Lower lobe of right lung (tissue), 2 donors: ENCODE measurements at places on chromosomes 16 and 17. TPM values are rescaled to one million over a fixed set of nuclear protein-coding genes. Genes with fewer than 3 reads are reported as not detected.

TNS4 gene
- 0.68 TPM for total RNA-seq

DNA sequence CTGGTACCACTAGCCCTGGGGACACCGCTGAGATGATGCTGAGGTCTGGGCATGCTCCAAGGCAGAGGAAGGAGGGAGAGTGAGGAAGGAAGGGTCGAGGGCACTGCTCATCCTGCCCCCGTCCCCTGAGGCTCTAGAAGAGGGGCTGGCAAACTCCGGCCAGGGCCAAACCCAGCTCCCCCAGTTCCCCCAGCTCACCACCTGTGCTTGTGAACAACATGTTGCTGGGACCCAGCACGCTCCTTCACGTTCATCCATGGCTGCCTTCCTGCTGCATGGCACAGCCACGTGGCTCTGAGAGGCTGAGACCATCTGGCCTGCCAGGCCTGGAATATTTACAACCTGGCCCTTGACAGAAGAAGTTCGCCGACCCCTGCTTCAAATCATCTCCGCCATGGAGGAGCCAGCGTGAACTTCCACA is 81.2 kb downstream of the RBFOX3 start:
- no peaks in the 10 kb centered on the region for H3K36me3 ChIP-seq
- H3K4me3 ChIP-seq: no peak overlapping the region
- no peaks in the 10 kb centered on the region for H3K4me1 ChIP-seq
- peaks cover 46% of the 10 kb centered on the region for H3K27me3 ChIP-seq

WNT9B gene
- 0.80 TPM for total RNA-seq

TSPAN10 gene
- 1.1 TPM for total RNA-seq

DNA sequence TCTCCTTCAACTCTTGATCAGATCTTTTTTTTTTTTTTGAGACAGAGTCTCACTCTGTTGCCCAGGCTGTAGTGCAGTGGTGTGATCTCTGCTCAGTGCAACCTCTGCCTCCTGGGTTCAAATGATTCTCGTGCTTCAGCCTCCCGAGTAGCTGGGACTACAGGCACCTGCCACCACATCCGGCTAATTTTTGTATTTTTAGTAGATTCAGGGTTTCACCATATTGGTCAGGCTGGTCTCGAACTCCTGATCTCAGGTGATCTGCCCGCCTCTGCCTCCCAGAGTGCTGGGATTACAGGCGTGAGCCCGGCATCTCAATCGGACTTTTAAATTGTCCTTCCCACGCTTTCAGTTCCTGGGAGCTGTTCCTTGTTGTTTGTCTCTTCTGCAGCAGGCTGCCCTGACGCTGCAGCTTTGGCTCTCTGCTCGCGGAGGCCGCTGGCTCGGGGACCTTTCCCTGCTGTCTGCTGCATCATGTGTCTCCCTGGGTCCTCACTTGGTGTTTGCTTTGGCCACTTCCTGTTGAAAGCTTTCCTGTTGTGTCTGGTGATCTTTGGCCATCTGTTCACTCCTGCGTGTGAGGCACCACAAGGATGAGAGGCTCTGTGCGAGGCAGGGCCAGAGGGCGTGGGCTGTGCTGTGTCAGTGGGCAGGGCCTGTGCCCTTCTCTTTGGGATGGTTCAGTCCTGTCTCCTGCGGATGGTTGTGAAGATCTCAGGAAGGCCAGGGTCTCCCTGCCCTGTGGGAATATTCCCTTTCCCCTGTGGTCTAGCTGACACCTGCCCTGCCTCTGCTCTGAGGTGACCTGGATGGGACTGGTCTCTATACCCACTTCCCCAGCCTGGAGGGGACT is 18.4 kb upstream of the CAPN15 start:
- H3K27me3 ChIP-seq: no peaks in the 10 kb centered on the region
- DNase-seq: no peak
- peaks cover 20% of the 10 kb centered on the region for H3K36me3 ChIP-seq
- H3K4me1 ChIP-seq: no peaks in the 10 kb centered on the region
- no peak overlapping the region for H3K27ac ChIP-seq

- H3K27ac ChIP-seq: no peak overlapping the region
- no peak for DNase-seq
- H3K4me3 ChIP-seq: no peak overlapping the region
- H3K4me1 ChIP-seq: peaks cover 4% of the 10 kb centered on the region
Measured at GRCh38 chr16:69293401-69293800, 17.7 kb upstream of the VPS4A start.

CIAO2B gene
- total RNA-seq: 76.8 TPM

- no peaks in the 10 kb centered on the region for H3K27me3 ChIP-seq
- peak; percentile 86 for DNase-seq
- no peaks in the 10 kb centered on the region for H3K36me3 ChIP-seq
- no peak overlapping the region for H3K4me3 ChIP-seq
Measured at GRCh38 chr17:32912218-32912897, 15.6 kb upstream of the TMEM98 start.

DNA sequence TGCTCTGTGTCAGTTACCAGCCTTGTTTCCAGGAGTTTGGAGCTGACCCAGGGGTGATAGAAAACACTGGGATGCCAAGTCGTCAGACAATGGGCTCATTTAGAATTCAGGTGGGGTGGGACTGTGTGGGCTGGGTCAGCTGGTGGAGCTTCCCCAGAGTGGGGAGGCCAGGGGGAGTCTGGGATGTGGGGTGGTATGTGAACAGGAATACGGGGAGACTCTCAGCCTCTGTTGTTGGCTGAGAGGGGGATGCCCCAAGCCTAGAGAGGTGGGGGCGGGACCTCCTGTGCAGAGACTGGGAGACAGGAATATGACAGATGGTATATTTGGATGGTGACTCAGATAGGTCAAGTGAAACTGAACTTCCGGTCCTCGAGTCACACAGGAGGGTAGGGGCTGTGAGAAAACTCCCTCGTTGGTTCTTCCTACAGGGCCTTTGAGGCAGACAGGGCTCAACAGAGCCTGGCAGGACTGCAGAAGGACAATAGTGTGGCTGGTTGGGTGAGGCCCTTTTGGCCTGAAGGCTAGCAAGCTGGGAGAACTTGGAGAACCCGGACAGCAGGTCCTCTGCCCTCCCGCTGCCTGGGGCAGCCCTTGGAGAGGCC is 23.7 kb downstream of the CDH1 start:
- H3K27me3 ChIP-seq: no peaks in the 10 kb centered on the region
- DNase-seq: no peak
- no peaks in the 10 kb centered on the region for H3K36me3 ChIP-seq

GRCh38 chr17:17029938-17030337 is 12.3 kb upstream of the MPRIP start:
- peaks cover 31% of the 10 kb centered on the region for H3K4me1 ChIP-seq
- no peak overlapping the region for H3K4me3 ChIP-seq
- no peaks in the 10 kb centered on the region for H3K36me3 ChIP-seq

- no peaks in the 10 kb centered on the region for H3K36me3 ChIP-seq
- no peak overlapping the region for H3K27ac ChIP-seq
- H3K27me3 ChIP-seq: no peaks in the 10 kb centered on the region
Measured at GRCh38 chr17:31845291-31845690, 13.8 kb downstream of the COPRS start.

GRCh38 chr17:43661699-43662412 is at the start of gene MEOX1:
MEOX1 (minus strand) TSS chr17:43661922; CDS start chr17:43661534, 388 bp downstream.
- DNase-seq: no peak
- H3K4me3 ChIP-seq: peak within 1 kb of the TSS; percentile 6
- H3K27ac ChIP-seq: no peak within 1 kb of the TSS
- H3K27me3 ChIP-seq: no peaks in the 10 kb centered on the region
- H3K36me3 ChIP-seq: no peaks in the 10 kb centered on the region
- H3K4me1 ChIP-seq: no peaks in the 10 kb centered on the region

PRSS36 gene
- 6.6 TPM for total RNA-seq

DNA sequence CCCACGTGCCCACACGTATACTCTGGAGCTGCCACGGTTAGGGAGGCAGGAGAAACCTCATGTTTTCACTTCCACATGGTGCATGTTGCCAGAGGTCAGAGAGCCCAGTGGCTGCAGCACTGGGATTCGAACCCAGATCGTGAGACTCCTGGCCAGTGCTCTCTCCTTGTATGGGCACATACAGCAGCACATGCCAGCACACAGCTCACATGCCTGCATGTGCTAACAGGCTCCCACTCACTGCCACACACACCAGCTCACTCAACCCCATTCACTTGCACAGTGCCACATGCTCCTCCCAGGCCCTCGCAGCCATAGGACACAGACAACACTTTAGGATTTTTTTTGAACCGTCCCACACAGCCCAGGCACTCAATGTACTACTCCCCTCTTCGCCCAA is 49.5 kb upstream of the MRPS23 start:
- H3K4me3 ChIP-seq: no peak overlapping the region
- no peaks in the 10 kb centered on the region for H3K36me3 ChIP-seq
- peaks cover 86% of the 10 kb centered on the region for H3K4me1 ChIP-seq
- peak overlapping the region; percentile 83 for H3K27ac ChIP-seq

P2RX5 gene
- total RNA-seq: 2.5 TPM

PPY gene
- total RNA-seq: not detected

- no peak overlapping the region for H3K4me3 ChIP-seq
- no peaks in the 10 kb centered on the region for H3K4me1 ChIP-seq
- no peak for DNase-seq
- H3K36me3 ChIP-seq: no peaks in the 10 kb centered on the region
Measured at GRCh38 chr16:47873434-47873833, 282.4 kb downstream of the ABCC12 start.

DNA sequence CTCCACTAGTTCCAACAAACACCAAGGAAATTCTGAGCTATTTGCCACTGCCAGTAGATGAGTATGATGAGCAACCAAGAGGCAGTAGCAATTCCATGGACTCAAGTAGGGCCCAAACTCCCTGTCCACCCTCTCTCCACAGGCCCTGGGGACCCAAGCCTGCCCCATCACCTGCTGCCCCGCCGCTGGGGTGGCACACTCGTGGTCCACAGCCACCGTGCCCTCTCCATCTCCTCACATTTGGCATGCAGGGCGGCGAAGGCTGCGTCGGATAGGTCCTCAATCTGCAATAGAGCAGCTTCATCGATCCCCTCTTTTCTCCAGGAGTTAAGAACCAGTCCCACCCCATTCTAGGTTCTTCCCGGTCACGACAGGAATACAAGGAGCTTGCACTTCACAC is 33.9 kb downstream of the STH start:
- no peak for DNase-seq
- peaks cover 5% of the 10 kb centered on the region for H3K4me1 ChIP-seq
- H3K27ac ChIP-seq: no peak overlapping the region
- peaks cover 86% of the 10 kb centered on the region for H3K36me3 ChIP-seq
- no peaks in the 10 kb centered on the region for H3K27me3 ChIP-seq

- H3K4me1 ChIP-seq: no peaks in the 10 kb centered on the region
- no peak overlapping the region for H3K4me3 ChIP-seq
- no peak overlapping the region for H3K27ac ChIP-seq
- DNase-seq: no peak
- peaks cover 64% of the 10 kb centered on the region for H3K36me3 ChIP-seq
Measured at GRCh38 chr17:37220607-37220953, 155.2 kb upstream of the C17orf78 start.

DLX3 gene
- total RNA-seq: 0.38 TPM

PLEKHH3 gene
- 18.3 TPM for total RNA-seq

- DNase-seq: no peak
- H3K27me3 ChIP-seq: no peaks in the 10 kb centered on the region
- no peaks in the 10 kb centered on the region for H3K4me1 ChIP-seq
- no peak overlapping the region for H3K4me3 ChIP-seq
- H3K36me3 ChIP-seq: peaks cover 44% of the 10 kb centered on the region
Measured at GRCh38 chr17:82167028-82167427, 45.6 kb downstream of the CCDC57 start.

CRHR1 gene
- total RNA-seq: not detected

PDILT gene
- not detected for total RNA-seq

CLTC gene
- 220 TPM for total RNA-seq

DNA sequence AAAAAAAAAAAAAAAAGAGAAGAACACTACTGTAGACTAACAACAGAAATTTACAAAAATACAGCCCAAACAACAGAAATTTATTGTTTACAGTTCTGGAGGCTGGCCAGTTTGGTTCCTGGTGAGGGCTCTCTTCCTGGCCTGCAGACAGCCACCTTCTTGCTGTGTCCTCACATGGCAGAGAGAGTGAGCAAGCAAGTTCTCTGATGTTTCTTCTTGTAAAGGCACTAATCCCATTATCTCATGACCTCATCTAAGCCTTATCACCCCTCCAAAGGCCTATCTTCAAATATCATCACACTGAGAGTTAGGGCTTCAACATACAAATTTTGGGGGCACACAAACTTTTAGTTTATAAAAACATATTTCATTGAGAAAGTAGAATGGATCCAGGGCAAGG is 7.3 kb downstream of the ARSG start:
- DNase-seq: no peak
- H3K27ac ChIP-seq: no peak overlapping the region
- peaks cover 16% of the 10 kb centered on the region for H3K27me3 ChIP-seq
- no peak overlapping the region for H3K4me3 ChIP-seq
- H3K36me3 ChIP-seq: no peaks in the 10 kb centered on the region

DNA sequence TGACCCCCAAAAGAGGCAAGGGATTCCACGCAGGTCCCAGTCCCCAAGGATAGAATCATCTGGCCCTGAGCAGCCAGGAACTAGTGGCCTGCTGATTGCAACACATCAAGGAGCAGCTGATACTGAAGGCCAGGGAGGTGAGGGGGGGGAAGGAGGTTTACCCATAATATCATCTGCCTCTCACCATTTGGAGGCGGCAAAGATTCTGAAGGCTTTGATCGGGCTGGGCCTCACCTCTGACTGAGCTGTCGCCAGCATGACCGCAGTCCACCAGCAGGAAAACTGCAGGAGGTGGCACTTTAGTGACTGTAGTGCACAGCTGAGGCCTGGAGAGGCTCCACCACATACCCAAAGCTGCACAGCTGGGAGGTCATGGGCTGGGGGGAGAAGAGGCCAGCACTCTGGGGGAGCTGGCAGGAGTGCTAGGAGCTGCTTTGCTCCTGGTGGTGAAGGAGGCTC is 20.5 kb upstream of the ITGA3 start:
- peaks cover 52% of the 10 kb centered on the region for H3K4me1 ChIP-seq
- peak overlapping the region; percentile 85 for H3K27ac ChIP-seq
- no peak for DNase-seq

CSH1 gene
- total RNA-seq: not detected

DNA sequence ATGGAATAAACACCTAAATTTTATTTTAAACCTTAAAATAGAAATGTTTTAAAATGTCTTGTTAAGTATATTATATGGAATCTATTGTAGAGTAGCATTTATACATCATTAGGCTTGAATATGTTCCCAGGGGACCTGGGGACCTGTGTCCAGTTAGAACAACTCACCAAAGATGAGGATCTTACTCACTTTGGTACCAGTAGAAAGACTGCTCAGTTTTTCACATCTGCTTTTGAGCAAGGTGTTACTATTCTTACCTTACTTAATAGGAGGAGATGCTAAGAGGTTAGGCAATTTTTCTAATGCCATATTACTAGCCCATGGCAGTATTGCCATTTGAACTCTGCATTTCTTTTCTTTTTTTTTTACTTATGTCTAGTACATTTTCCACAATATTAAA is 14.7 kb downstream of the STXBP4 start:
- no peak overlapping the region for H3K4me3 ChIP-seq
- DNase-seq: no peak
- H3K36me3 ChIP-seq: no peaks in the 10 kb centered on the region
- H3K27ac ChIP-seq: no peak overlapping the region
- H3K4me1 ChIP-seq: no peaks in the 10 kb centered on the region

TMEM235 gene
- not detected for total RNA-seq

GRCh38 chr16:31128711-31129567 is 6.6 kb downstream of the PRSS8 start:
- H3K27me3 ChIP-seq: no peaks in the 10 kb centered on the region
- H3K27ac ChIP-seq: peak overlapping the region; percentile 96
- peaks cover 68% of the 10 kb centered on the region for H3K36me3 ChIP-seq
- H3K4me1 ChIP-seq: peaks cover 67% of the 10 kb centered on the region
- peak; percentile 88 for DNase-seq
- peak overlapping the region; percentile 16 for H3K4me3 ChIP-seq
